Stimulated activated CD8-positive, alpha-beta memory T cell treated with anti-CD3 and anti-CD28 coated beads, Interleukin-2, amount 100 ng/mL, for 48 hours (primary cell): ENCODE measurements at places on chromosomes 7 and 10.

DNA sequence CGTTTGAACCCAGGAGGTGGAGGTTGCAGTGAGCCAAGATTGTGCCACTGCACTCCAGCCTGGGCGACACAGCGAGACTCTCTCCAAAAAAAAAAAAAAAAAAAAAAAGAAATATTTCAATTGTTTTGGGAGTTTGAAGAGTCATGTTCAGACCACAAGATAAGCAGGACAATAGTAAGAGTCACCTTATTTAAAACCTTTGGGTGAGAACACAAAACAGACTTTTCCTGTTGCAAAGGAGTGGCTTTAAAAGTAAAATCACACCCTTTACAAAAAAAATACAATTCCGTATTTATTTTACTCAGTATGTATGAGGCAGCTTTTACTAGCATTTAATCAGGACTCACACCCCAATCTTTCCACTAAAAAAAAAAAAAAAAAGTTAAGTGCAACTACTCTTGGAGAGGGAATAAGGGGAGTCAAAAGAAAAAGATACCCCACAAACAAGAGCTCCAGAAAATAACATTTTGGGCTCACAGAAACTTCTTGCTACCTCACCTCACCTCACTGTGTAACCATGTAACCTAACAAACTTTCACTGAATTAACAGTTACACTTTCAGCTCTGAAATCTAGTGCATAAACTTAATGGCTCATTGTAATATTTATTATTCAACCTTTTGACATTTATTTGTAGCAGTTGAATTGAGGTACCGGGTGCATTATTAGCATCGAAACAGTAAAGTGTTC, 11.2 kb downstream of the SKIDA1 start:
- no peak for DNase-seq

DNA sequence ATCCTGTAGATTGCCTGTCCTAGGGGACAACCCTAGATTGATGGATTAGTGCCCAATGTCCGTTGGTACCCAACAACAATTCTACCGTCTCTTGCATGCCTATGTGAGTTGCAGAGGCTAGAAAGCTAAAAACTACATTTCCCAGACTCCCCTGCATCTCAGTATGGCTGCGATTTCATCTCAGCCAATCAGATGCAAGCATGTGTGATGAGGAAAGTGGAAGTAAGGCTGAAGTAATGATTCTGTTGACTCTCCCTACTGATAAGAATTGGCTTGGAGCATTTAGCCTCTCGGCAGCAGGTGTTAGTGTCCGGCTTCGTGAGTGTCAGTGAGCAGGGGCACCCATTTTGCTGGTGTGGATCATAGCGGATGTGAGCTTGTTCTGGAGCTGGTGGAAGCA, 171.9 kb downstream of the FGFR2 start:
- DNase-seq, result no peak

- DNase-seq, result no peak
Measured at GRCh38 chr7:122402235-122402634, 97.7 kb upstream of the FEZF1 start.

GRCh38 chr7:75649462-75649861, 89.3 kb downstream of the HIP1 start:
- DNase-seq, result no peak

DNA sequence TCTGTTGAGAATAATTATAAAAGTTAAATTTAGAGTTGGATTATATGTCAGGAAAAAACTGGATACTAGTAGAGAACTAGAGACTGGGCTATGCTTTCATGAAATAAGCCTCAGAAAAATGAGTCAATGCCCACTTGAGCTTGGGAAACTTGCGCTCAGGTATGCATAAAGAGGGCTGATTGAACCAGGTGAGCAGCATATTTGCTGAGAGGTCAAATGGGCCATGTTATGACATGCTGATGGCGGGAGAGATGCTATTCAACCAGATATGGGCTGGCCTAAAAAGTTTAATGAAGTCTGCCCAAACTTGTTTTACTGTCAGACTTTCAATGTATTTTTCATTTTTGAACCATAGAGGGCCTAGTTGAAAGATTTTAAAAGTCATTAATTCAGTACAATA, 837.6 kb upstream of the GHITM start:
- no peak for DNase-seq

- no peak for DNase-seq
Measured at GRCh38 chr10:114408112-114408967, 4.0 kb upstream of the AFAP1L2 start.

GRCh38 chr10:132392811-132393694, 3.9 kb upstream of the PWWP2B start:
- DNase-seq, result no peak

DNA sequence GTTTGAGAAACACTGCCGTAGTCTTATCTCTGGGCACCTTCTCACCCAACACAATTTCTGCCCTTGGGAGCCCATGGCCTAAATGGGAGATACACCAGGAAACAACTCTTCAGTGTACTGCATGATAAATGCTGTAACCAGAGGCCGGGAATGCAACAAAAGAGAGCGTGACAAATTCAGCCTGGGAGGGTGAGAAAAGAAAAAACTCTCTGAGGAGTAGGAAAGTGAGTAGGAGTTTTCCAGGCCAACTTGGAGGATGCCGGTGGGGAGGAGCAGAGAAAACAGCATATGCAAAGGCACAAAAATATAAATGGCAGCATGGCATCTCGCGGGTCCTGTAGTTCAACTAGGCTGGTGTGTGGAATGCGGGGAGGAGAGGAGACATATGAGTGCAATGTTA, 624.5 kb downstream of the PARD3 start:
- no peak for DNase-seq

DNA sequence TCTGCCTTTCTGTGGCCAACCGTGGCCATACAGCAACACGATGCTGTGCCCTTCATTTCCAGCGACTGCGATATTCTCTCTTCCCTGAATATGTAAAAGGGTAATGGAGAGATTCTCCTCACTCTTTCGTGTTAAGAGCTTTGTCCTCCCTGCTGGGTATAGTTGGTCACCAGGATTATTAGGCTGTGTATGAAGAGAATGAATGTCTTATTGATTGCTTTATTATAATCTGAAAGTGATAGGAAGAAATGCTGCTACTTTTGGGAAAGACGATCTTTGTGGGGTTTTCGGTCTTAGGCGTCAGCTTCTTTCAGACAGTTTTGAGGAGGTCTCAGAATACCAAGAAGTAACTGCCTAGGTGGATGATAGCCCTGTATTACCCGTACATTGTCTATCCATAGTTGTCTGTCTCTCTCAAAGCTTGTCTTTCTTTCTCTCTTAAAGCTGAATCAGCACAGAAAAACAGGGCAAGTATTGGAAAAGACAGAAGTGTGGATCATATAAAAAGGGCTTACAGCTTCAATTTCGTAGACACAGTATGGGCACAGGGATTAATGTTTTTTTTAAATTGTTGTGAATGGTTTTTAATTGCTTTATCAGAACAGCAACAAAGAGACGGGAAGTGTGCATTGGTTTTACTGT, 1.2 kb downstream of the AHCYL2 start:
- no peak for DNase-seq

GRCh38 chr10:44908066-44908749, 2.9 kb upstream of the TMEM72 start:
- no peak for DNase-seq

- DNase-seq, result no peak
Measured at GRCh38 chr7:98175260-98175940, 35.8 kb upstream of the BHLHA15 start.

DNA sequence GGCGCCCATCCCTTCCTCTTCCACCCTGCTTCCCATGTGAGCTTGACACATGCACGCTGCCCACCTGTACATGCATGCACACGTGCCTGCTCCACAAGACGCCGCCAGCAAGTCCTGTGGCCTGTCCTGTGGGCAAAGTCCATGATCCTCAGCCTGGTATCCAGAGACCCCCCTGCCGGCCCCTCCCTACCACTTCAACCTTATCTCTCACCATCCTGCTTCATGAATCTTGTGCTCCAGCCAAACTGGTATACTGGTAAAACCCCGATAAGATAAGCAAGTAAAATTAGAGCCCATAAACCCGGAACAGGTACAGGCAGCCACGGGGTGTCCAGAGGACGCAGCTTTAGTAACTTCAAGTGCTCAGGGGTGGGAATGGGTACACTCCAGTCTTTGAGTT, 11.8 kb upstream of the TBXAS1 start:
- no peak for DNase-seq

- DNase-seq, result no peak
Measured at GRCh38 chr10:74011770-74012169, 13.9 kb downstream of the VCL start.

- DNase-seq, result no peak
Measured at GRCh38 chr10:22737587-22737986, 23.2 kb upstream of the PIP4K2A start.

DNA sequence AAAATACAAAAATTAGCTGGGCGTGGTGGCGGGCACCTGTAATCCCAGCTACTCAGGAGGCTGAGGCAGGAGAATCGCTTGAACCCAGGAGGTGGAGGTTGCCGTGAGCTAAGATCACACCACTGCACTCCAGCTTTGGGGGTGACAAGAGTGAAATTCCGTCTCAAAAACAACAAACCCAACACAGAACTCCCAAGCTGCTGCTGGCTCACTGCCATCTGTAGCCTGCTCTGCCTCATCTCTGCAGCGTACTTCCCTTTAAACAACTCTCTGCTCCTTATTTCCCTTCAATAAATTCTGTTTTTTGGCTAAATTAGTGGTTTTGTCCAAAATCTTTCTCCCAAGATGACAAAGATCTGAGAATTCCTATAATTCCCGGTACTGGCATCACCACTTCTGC, 189.2 kb upstream of the GALNT17 start:
- DNase-seq, result no peak

DNA sequence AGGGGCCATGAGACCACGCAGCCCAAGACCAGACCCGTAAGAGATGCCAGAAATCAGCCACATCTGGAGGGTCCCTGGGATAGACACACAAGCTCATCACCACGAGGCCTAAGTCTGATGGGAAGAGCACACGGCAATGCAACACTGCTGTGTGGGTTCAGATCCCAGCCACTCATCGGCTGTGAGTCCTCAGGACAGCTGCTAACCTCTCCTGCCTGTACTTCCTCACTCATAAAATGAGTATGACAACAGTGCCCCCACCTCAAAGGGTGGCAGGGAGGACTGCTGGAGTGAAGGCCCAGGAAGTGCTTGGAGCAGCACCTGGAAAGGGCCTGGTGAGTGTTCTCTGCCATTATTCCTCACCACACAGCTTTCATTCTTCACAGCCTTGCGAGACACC, 60.9 kb downstream of the MAD1L1 start:
- no peak for DNase-seq

GRCh38 chr7:29234438-29234837, 39.9 kb downstream of the CHN2 start:
- no peak for DNase-seq

DNA sequence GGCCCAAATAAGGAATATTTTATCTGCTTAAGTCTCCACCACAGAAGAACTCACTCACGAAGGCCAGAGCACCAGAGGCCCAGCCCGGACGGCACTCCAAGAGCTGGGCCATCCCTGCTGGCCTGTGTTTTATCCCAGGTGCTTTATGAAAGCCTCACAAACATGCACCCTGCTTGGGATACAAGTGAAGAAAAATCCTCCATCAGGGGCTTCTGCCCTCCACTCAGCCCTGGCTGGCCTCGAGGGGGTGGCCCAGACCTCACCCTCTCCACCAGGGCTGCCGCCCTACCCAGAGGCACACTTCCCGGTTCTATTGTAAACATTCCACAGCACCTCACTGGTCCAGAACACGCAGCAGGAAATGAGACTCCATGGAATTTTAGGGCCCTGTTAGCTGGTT, 19.8 kb upstream of the DNAAF5 start:
- DNase-seq, result no peak

- no peak for DNase-seq
Measured at GRCh38 chr7:19249281-19249680, 104.1 kb upstream of the FERD3L start.

DNA sequence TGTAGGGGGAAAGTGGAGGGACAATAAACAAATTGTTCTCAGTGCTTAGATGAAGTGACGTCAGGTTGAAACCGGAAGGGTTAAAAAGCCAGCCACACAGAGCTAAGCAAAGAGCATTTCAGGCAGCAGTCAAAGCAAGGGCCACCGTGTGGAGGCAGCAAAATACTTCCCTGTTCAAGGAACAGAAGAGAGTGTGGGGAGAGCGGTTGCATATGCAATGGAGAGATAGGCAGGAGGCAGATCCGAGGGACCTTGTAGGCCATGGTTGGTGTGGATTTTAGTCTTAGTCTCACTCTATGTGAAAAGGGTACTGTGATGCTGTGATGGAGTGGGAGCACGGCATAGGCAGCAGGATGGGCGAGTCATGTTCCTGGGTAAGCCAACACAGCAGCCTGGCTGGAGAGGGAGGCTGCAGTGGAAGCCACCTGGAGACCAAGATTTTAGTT, 3.8 kb upstream of the STN1 start:
- no peak for DNase-seq

DNA sequence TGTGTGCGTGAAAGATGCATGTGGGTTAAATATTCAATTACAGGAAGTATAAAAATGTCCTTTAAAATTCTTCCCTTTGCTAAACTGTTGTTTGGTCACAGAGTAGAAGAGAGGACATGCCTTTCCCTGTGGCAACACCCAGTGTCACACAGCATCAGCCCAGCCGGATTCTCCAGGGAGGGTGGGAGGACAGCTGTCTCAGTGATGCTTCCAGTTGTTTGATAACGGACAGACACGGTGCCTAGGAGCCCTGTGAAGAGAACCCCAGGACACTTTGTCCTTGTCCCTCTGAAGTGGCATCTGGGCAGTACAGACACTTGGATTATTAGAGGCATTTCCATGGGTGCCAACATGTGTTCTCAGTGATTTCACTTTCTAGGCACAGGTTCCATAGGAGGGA, 306.6 kb upstream of the LRGUK start:
- no peak for DNase-seq

GRCh38 chr10:117936566-117936965, 110.2 kb downstream of the RAB11FIP2 start:
- DNase-seq, result no peak

GRCh38 chr10:88408096-88408495, 175.0 kb downstream of the RNLS start:
- DNase-seq, result no peak

- no peak for DNase-seq
Measured at GRCh38 chr7:139598642-139599041, 75.2 kb downstream of the CLEC2L start.

- DNase-seq, result no peak
Measured at GRCh38 chr7:37552030-37552429, 103.4 kb upstream of the ELMO1 start.

DNA sequence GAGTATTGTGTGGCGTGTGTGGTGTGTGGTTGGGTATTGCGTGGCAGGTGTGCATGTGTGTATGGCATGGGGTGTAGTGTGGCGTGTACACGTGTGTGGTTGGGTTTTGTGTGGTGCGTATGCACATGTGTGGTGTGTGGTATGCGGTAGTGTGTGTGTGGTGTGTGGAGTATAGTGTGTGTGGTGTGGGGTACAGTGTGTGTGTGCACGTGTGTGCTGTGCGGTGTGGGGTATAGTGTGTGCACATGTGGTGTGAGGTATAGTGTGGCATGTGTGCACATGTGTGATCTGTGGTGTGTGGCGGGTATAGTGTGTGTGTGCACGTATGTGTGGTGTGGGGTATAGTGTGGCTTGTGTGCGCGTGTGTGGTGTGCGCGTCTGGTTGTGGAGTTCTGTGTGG, 20.9 kb upstream of the UTF1 start:
- no peak for DNase-seq

GRCh38 chr10:97498841-97499560, at the start of gene UBTD1:
Gene UBTD1, plus strand, starts transcription at chr10:97498924. Its CDS starts 280 bp downstream, at chr10:97499204.
- peak; percentile 6 for DNase-seq

- DNase-seq, result no peak
Measured at GRCh38 chr7:18558503-18558902, 63.0 kb downstream of the HDAC9 start.
